Astrocyte (in vitro differentiated cells and primary cell): ENCODE measurements at places on chromosomes 2 and 18. TPM values are rescaled to one million over a fixed set of nuclear protein-coding genes. Genes with fewer than 3 reads are reported as not detected.

The NEMP2 gene
- total RNA-seq: 2.7 and 3.8 TPM in 2 replicates

DNA sequence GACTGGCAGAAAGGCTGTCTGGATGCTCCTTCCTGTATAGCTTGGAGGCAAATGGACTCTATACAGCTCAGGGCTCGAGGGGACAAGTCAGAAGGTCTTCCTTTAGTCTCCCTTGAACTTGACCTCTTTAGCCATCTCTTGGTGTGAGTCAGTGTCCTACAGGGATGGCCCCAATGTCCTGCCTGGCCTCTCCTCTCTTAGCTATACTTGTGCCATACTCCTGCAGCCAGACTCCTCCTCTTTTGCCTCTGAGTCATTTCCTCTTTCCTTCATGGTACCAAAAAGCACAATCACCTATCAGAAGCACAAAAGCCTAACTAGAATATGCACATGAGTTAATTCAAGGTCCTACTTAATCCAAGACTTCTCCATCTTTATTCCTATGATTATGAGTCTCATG, 112.7 kb downstream of the XRCC5 start:
- H3K36me3 ChIP-seq: no peaks in the 10 kb centered on the region
- DNase-seq: peak; percentile 32
- H3K4me3 ChIP-seq: no peak overlapping the region
- peaks cover 38% of the 10 kb centered on the region for H3K4me1 ChIP-seq

- H3K27ac ChIP-seq: peak overlapping the region; percentile 74
- DNase-seq: peak; percentile 94
- H3K27me3 ChIP-seq: no peaks in the 10 kb centered on the region
- peaks cover 21% of the 10 kb centered on the region for H3K4me1 ChIP-seq
- H3K4me3 ChIP-seq: no peak overlapping the region
Observed at GRCh38 chr18:45050712-45051601, 370.3 kb downstream of the SETBP1 start.

The AOX1 gene
- 1.6 and 3.4 TPM in 2 replicates for total RNA-seq

- peak overlapping the region; percentile 61 for H3K4me3 ChIP-seq
- peaks cover 32% of the 10 kb centered on the region for H3K27me3 ChIP-seq
- H3K36me3 ChIP-seq: peaks cover 4% of the 10 kb centered on the region
- H3K4me1 ChIP-seq: peaks cover 52% of the 10 kb centered on the region
- H3K27ac ChIP-seq: peak overlapping the region; percentile 76
- peak; percentile 67 for DNase-seq
Observed at GRCh38 chr2:74502720-74503505, 3.5 kb upstream of the LBX2 start.

GRCh38 chr2:70842401-70842800, 6.8 kb upstream of the CD207 start:
- no peak overlapping the region for H3K27ac ChIP-seq
- H3K4me1 ChIP-seq: no peaks in the 10 kb centered on the region
- no peak overlapping the region for H3K4me3 ChIP-seq
- no peak for DNase-seq
- peaks cover 2% of the 10 kb centered on the region for H3K27me3 ChIP-seq

DNA sequence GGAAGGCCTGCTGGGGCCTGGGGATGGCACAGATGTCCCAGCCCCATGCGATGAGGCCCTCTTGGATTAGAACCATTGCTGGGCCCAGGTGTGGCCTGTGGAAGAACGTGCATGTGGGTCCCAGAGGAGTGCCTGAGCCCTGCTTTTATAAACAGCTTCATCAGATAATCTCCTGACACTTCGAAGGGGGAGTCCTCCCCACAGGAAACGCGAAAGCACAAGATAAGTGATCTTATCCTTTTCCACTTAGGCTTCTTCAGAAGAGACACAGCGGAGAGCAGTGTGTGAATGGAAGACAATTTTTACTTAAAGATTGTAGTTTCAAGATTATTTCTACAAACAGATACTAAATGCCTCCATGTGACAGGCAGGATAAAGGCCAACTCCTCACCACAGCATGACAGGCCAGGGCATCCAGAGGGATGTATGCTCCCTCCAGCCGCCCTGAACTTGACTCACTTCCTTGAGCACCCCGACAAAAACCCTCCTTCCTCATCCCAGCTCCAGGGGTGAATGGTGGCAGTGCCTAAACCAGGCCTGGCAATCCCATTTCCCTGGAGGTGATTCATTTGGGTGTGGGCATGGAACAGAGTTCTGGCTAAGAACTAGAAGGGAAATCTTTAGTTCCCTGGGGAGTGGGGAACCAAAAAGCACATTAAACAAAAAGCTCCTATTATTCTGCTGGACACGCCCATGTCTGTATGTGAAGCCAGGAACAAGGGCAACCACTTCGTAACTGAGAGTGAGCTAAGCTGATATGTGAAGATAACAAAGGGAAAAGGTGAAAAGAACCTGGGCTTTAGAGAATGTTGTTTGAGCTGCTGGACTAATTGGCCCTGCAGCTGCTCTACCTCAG, 56.2 kb upstream of the TMEM163 start:
- no peak overlapping the region for H3K4me3 ChIP-seq
- H3K27me3 ChIP-seq: no peaks in the 10 kb centered on the region
- no peak overlapping the region for H3K27ac ChIP-seq
- H3K36me3 ChIP-seq: no peaks in the 10 kb centered on the region
- no peak for DNase-seq

The ZSWIM2 gene
- total RNA-seq: not detected in 2 replicates

The NTSR2 gene
- total RNA-seq: not detected in 2 replicates

The GPR75 gene
- total RNA-seq: 4.0 and 5.0 TPM in 2 replicates

The MFF gene
- total RNA-seq: 49.7 and 51.6 TPM in 2 replicates

DNA sequence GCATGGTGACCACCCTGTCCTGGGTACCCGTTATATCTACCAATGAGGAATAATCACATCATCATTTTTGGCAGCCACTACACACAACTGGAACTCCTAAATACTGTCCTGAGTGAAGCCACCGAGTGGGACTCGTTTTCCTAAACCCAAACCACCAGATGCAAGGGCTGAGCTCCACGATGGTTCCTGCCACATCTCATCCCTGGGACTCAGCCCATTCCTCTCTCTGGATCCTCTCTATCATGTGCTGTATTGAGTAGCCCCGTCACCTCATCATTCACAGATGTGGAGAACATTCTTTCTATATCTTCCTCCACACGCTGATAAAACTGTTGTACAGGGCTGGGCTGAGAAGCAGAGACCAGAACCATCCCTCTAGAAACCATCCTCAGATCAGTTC, 79.4 kb upstream of the SMAD7 start:
- H3K4me1 ChIP-seq: no peaks in the 10 kb centered on the region
- no peak overlapping the region for H3K4me3 ChIP-seq
- no peak overlapping the region for H3K27ac ChIP-seq
- H3K27me3 ChIP-seq: no peaks in the 10 kb centered on the region
- H3K36me3 ChIP-seq: no peaks in the 10 kb centered on the region
- no peak for DNase-seq

The SP140 gene
- 14.1 and 18.5 TPM in 2 replicates for total RNA-seq

The DSG2 gene
- 154 and 168 TPM in 2 replicates for total RNA-seq

The SERPINB4 gene
- not detected in 2 replicates for total RNA-seq

- H3K27me3 ChIP-seq: peaks cover 27% of the 10 kb centered on the region
- no peak for DNase-seq
- no peaks in the 10 kb centered on the region for H3K36me3 ChIP-seq
- no peak overlapping the region for H3K27ac ChIP-seq
Observed at GRCh38 chr2:104873689-104874054, 19.8 kb downstream of the POU3F3 start.

GRCh38 chr2:119735565-119735964, 24.2 kb upstream of the PTPN4 start:
- no peak overlapping the region for H3K4me3 ChIP-seq
- no peak for DNase-seq
- H3K27me3 ChIP-seq: peaks cover 10% of the 10 kb centered on the region
- no peak overlapping the region for H3K27ac ChIP-seq

The SP140L gene
- total RNA-seq: 32.2 and 36.8 TPM in 2 replicates

DNA sequence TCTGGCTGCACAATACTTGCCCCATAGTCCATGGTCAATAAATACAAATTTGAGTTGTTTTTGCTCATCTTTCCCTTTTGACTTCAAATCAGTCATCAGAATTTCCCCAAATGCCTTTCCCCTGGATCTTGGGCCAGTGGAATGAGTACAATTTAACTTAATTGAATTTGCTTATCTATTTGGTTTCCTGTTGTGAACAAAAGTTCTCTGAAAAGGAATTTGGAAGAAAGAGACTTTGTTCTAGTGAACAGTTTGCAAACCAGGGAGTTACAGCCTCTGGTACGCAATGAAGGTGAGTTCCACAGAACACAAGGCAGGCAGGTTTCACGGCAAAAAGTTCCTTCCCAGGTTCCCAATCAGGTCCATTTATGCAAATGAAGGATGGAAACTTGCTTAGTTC, 1.2 kb upstream of the UGT1A1 start:
- no peak overlapping the region for H3K27ac ChIP-seq
- H3K4me1 ChIP-seq: peaks cover 2% of the 10 kb centered on the region
- no peaks in the 10 kb centered on the region for H3K36me3 ChIP-seq

The ASIC4 gene
- 0.39 and 0.70 TPM in 2 replicates for total RNA-seq

The SERPINB12 gene
- total RNA-seq: not detected in 2 replicates

DNA sequence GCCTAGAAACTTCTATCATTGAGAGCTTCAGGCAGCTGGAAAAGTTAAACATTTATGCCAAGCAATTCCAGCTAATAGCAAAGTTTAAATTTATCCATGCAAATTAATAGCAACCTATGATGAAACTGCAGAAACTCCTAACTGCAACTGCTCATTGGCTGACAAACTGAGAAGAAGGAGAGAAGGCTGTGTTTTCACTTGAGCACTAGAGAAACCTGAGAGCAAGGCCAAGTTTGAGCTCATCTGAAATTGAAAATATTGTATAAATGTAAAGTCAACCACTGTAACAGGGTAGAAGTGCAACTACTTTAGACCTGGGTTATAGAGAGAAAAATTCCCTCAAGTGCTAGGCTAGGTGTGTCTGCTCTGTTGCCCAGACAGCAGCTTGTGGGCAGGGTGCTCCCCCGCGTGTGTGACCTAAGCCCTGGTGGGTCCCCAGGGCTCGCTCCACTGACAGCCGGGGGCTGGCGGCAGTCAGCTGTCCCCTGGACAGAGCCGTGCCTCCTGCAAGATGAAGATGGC, 50.2 kb downstream of the CABYR start:
- H3K4me1 ChIP-seq: no peaks in the 10 kb centered on the region
- H3K27ac ChIP-seq: no peak overlapping the region
- no peak overlapping the region for H3K4me3 ChIP-seq
- H3K36me3 ChIP-seq: no peaks in the 10 kb centered on the region
- no peak for DNase-seq

- H3K4me3 ChIP-seq: no peak overlapping the region
- no peaks in the 10 kb centered on the region for H3K27me3 ChIP-seq
- H3K27ac ChIP-seq: no peak overlapping the region
- H3K4me1 ChIP-seq: peaks cover 6% of the 10 kb centered on the region
- peaks cover 3% of the 10 kb centered on the region for H3K36me3 ChIP-seq
- DNase-seq: no peak
Observed at GRCh38 chr18:58928386-58928785, 63.7 kb downstream of the ZNF532 start.

The KYNU gene
- total RNA-seq: 0.72 and 1.2 TPM in 2 replicates

GRCh38 chr2:102438111-102438510, 15.2 kb downstream of the IL18RAP start:
- no peak overlapping the region for H3K27ac ChIP-seq
- peaks cover 11% of the 10 kb centered on the region for H3K4me1 ChIP-seq
- no peak overlapping the region for H3K4me3 ChIP-seq
- no peaks in the 10 kb centered on the region for H3K36me3 ChIP-seq

GRCh38 chr2:115297056-115297455, 854.6 kb downstream of the DPP10 start:
- H3K4me3 ChIP-seq: no peak overlapping the region
- no peaks in the 10 kb centered on the region for H3K4me1 ChIP-seq
- no peak overlapping the region for H3K27ac ChIP-seq

GRCh38 chr2:144215701-144216675, 303.9 kb downstream of the ZEB2 start:
- no peak for DNase-seq
- no peak overlapping the region for H3K4me3 ChIP-seq
- H3K36me3 ChIP-seq: no peaks in the 10 kb centered on the region
- no peak overlapping the region for H3K27ac ChIP-seq
- H3K27me3 ChIP-seq: no peaks in the 10 kb centered on the region

- no peaks in the 10 kb centered on the region for H3K36me3 ChIP-seq
- H3K27ac ChIP-seq: no peak overlapping the region
- H3K4me3 ChIP-seq: no peak overlapping the region
- no peaks in the 10 kb centered on the region for H3K4me1 ChIP-seq
Observed at GRCh38 chr18:65439188-65439587, 311.6 kb upstream of the CDH7 start.

The TPO gene
- total RNA-seq: not detected in 2 replicates

The ZSCAN30 gene
- 19.0 and 20.4 TPM in 2 replicates for total RNA-seq

GRCh38 chr2:173232956-173233744, 121.5 kb upstream of the CDCA7 start:
- H3K4me1 ChIP-seq: no peaks in the 10 kb centered on the region
- peak; percentile 68 for DNase-seq
- no peak overlapping the region for H3K27ac ChIP-seq
- no peak overlapping the region for H3K4me3 ChIP-seq

DNA sequence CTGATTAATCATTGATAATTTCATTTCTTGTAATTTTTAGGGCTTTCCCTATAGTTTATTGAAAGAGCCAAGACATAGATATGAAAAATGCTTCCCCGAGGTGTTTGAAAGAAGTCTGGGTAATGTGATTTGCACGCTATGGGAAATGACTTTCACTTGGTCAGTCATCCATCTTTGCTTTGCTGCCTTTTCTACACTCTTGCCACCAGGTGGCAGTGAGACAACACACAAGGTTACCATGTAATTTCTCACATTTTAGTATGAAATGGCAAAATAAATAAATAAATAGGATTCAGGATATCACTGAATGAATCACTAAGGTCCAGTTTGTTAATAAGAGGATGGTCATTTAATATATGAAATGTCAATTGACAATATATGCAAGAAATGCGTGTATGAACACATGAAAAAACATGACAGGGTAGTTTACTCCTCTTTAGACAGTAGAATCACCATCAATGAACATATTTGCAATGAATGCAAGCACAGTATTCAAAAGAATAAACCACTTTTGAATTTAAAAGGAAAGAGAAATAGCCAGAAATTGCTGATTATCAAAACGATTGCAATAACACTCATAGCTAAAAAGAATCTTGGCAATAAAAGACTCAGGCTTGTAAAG, 52.2 kb upstream of the KCNH7 start:
- H3K27me3 ChIP-seq: no peaks in the 10 kb centered on the region
- H3K4me1 ChIP-seq: no peaks in the 10 kb centered on the region
- H3K36me3 ChIP-seq: no peaks in the 10 kb centered on the region
- H3K4me3 ChIP-seq: no peak overlapping the region
- no peak overlapping the region for H3K27ac ChIP-seq

The PTGR3 gene
- total RNA-seq: 8.4 and 12.7 TPM in 2 replicates
